ENCODE measurements at places on chromosomes 11 and 22. TPM values are rescaled to one million over a fixed set of nuclear protein-coding genes. Genes with fewer than 3 reads are reported as not detected.

The C11orf86 gene
- total RNA-seq, result not detected

The PARVG gene
- total RNA-seq, result 158 TPM

The UCP2 gene
- 344 TPM for total RNA-seq

The BLID gene
- not detected for total RNA-seq

The UPK3A gene
- total RNA-seq, result not detected

The DEPDC7 gene
- 1.6 TPM for total RNA-seq

The HEPHL1 gene
- not detected for total RNA-seq

The TESMIN gene
- total RNA-seq, result 7.8 TPM

- H3K27me3 ChIP-seq, result peaks cover 8% of the 10 kb centered on the region
- H3K4me1 ChIP-seq, result no peaks in the 10 kb centered on the region
- H3K27ac ChIP-seq, result no peak overlapping the region
Observed at GRCh38 chr11:86167499-86168164, 76.9 kb upstream of the EED start.

- no peak overlapping the region for H3K4me3 ChIP-seq
- H3K27ac ChIP-seq, result peak overlapping the region; percentile 97
- H3K27me3 ChIP-seq, result no peaks in the 10 kb centered on the region
- H3K36me3 ChIP-seq, result peaks cover 27% of the 10 kb centered on the region
- peaks cover 67% of the 10 kb centered on the region for H3K4me1 ChIP-seq
- no peak for DNase-seq
Observed at GRCh38 chr22:25748704-25749103, 6.7 kb downstream of the MYO18B start.

DNA sequence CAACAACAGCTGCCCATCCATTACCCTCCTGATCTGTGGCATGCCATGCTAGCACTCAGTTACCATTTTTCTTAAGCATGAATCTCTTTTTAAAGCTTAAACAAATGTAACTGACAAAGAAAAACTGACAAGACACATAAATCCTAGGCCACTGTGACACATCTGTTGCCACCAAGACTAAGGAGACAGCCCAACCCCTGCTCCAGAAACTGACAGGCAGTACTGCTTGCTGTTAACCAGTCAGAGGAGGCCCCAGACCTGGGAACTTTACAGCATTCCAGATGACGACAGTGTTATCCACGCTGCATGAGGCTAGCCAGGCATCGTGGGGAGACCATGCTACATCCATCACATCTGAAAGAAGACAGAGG lies 33.8 kb downstream of the HIRA start:
- H3K27ac ChIP-seq, result no peak overlapping the region
- no peaks in the 10 kb centered on the region for H3K27me3 ChIP-seq
- H3K36me3 ChIP-seq, result peaks cover 43% of the 10 kb centered on the region
- no peak for DNase-seq
- no peak overlapping the region for H3K4me3 ChIP-seq
- H3K4me1 ChIP-seq, result peaks cover 6% of the 10 kb centered on the region

DNA sequence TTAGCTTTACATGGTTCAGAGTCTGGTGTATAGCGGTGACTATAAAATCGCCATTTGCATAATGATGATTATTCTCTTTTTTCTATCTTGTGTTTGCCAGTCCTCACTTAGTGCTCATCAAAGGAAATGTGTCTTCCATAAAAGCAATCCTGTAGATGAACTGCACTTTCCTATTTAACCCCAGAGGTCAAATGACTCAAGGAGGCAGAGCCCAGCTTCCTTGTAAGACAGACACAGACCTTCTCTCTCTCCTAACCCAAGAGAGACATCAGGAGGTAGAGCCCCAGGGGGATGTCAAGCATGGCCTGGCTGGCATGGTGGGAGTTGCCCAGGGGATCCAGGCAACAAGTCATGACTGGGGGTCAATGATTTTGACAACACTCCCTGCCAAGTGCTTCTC lies 46.9 kb upstream of the CRTAM start:
- no peaks in the 10 kb centered on the region for H3K27me3 ChIP-seq
- peaks cover 1% of the 10 kb centered on the region for H3K36me3 ChIP-seq
- no peak for DNase-seq
- no peak overlapping the region for H3K27ac ChIP-seq
- no peak overlapping the region for H3K4me3 ChIP-seq

DNA sequence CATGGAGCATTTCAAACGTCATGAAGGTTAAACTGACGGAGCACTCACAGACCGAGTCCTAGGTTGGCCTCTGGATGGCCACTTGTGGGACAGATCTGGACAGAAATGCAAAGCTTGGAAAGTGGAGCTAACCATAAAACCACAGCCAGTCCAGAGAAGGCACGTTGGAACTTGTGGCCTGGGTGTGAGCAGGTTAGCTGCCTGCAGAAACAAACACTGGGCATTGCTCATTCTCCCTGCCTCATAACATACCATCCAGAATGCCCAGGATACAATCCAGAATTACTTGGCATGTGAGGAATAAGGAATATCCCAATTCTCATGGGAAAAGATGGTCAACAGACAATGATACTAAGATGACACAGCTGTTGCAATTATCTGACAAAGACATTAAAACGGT lies 1005.0 kb downstream of the TBC1D22A start:
- H3K4me3 ChIP-seq, result no peak overlapping the region
- DNase-seq, result no peak
- no peak overlapping the region for H3K27ac ChIP-seq
- H3K27me3 ChIP-seq, result no peaks in the 10 kb centered on the region
- no peaks in the 10 kb centered on the region for H3K36me3 ChIP-seq

DNA sequence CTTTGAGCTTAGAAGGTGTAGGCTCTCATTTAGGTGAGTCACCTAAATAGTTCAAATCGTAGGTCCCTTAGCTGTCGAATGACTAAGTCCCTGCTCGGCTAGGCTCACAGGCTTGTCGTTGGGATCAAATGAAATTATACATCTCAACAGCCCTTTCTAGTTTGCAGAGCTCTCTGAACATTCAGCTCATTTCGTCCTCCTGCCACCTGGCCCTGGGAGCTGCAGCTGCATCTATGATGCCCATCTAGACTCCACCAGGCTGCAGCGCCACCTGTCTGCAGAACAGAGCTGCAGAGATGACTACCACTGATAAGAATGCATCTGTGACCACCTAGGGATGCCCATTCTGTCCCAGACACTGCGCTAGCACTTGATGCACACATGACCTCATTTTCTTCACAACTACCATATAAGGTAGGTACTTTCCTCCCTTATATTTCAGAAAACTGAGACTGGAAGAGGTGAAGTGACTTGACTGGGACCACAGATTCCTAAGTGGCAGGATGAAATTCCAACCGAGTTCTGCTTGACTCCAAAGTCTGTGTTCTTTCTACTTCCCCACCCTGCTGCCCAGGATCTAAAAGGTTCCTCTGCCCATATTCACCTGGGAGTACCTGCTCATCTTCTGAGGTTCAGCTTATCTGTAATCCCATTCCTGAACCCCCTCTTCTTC lies 141.1 kb upstream of the NARS2 start:
- H3K27me3 ChIP-seq, result peaks cover 14% of the 10 kb centered on the region
- no peaks in the 10 kb centered on the region for H3K4me1 ChIP-seq
- DNase-seq, result peak; percentile 45
- H3K36me3 ChIP-seq, result no peaks in the 10 kb centered on the region
- H3K4me3 ChIP-seq, result no peak overlapping the region
- no peak overlapping the region for H3K27ac ChIP-seq

DNA sequence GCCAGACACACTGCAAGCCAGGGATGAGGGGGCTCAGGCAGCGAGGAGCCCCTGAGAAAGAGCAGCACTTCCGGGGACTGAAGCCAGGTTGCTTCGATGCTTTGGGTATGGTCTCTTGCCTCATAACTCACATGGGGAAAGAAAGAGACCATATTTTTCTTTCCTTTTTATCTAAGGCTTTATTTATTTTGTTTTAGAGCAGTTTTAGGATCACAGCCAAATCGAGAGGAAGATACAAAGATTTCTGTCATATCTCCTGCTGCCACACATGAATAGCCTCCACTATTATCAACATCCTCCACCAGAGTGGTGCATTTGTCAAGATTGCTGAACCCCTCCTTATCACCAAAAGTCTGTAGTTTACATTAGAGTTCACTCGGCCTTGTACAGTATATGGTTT lies 24.3 kb upstream of the ADSL start:
- peak overlapping the region; percentile 99 for H3K27ac ChIP-seq
- H3K4me3 ChIP-seq, result no peak overlapping the region
- H3K27me3 ChIP-seq, result no peaks in the 10 kb centered on the region
- peaks cover 80% of the 10 kb centered on the region for H3K36me3 ChIP-seq

DNA sequence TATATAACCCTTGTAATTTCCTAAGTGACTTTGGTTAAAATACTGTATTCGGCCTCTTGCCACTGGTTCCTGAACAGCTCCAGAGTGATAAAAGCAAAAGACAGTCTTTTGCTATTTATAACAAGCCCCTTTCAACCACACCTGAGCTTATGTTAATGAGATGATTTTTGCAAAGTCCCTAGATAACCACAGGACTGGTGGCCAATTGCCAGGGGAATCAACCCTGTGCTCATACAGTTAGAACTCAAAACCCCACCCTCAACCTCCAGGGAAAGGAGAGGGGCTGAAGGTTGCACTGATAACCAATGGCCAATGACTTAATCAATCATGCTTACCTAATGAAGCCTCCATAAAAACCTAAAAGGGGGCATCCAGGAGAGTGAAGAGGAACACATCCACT lies 77.9 kb downstream of the SIK3 start:
- no peak overlapping the region for H3K4me3 ChIP-seq
- DNase-seq, result no peak
- H3K4me1 ChIP-seq, result peaks cover 54% of the 10 kb centered on the region
- peaks cover 5% of the 10 kb centered on the region for H3K36me3 ChIP-seq

GRCh38 chr11:3099178-3099577 lies 42.0 kb upstream of the CARS1 start:
- H3K27ac ChIP-seq, result no peak overlapping the region
- H3K4me3 ChIP-seq, result no peak overlapping the region
- DNase-seq, result no peak
- H3K36me3 ChIP-seq, result no peaks in the 10 kb centered on the region
- H3K4me1 ChIP-seq, result peaks cover 21% of the 10 kb centered on the region
- no peaks in the 10 kb centered on the region for H3K27me3 ChIP-seq

DNA sequence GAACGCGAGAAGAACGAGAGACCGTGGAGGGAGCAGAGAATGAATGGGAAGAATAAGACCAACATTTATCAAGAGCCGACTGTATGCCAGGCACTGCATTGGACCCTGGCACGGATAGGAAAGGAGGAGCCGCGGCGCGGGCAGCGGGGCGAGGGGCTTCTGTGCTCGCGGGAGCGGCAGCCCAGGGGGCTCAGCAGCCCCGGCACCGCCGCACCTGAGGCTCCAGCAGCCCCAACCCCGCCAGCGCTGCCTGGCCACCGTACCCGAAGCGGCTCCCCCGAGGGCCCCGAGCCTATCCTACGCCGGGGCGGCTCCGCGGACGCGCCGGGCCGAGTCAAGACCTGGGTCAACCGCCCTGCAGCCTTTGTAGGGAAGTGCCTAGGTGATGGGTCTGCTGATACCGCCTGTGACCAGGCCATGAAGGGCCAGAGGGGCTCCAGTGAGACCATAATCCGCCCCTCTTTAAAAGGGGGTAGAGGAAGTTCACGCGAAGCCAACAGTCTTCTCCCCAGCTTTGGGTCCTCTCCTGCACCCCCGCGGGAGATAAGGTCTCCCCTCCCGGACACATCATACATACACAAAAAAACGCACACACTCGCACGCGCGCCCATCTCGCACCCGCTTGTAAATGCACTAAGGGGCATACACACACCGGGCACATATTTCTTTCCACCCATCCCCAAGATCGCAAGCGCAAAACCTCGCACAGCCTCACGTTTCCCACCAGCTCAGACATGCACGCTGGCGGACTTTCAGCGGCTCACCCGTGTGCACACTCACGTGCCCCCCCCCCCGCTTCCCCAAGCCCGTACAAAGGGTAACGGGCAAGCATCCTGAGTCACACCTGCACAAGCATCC lies 935 bp upstream of the RTN4RL2 start:
- no peak overlapping the region for H3K27ac ChIP-seq
- peaks cover 52% of the 10 kb centered on the region for H3K27me3 ChIP-seq
- H3K4me1 ChIP-seq, result peaks cover 33% of the 10 kb centered on the region
- no peaks in the 10 kb centered on the region for H3K36me3 ChIP-seq
- H3K4me3 ChIP-seq, result peak overlapping the region; percentile 61

DNA sequence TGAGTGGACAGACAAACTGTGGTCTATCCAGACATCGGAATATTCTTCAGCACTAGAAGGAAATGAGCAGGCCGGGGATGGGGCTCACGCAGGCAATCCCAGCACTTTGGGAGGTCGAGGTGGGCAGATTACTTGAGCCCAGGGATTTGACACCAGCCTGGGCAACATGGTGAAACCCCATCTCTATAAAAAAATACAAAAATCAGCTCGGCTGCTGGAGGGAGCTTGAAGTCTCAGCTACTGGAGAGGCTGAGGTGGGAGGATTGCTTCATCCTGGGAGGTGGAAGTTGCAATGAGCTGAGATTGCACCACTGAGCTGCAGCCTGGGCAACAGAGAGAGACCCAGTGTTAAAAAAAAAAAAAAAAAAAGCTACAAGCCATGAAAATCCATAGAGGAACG lies 8.0 kb upstream of the CTSD start:
- peaks cover 2% of the 10 kb centered on the region for H3K27me3 ChIP-seq
- DNase-seq, result no peak
- H3K4me1 ChIP-seq, result peaks cover 33% of the 10 kb centered on the region
- H3K36me3 ChIP-seq, result no peaks in the 10 kb centered on the region

GRCh38 chr22:40409613-40410113 lies 39.3 kb downstream of the SGSM3 start:
- no peaks in the 10 kb centered on the region for H3K27me3 ChIP-seq
- no peak for DNase-seq
- H3K4me1 ChIP-seq, result peaks cover 6% of the 10 kb centered on the region
- peak overlapping the region; percentile 54 for H3K27ac ChIP-seq
- peaks cover 28% of the 10 kb centered on the region for H3K36me3 ChIP-seq
- H3K4me3 ChIP-seq, result no peak overlapping the region

DNA sequence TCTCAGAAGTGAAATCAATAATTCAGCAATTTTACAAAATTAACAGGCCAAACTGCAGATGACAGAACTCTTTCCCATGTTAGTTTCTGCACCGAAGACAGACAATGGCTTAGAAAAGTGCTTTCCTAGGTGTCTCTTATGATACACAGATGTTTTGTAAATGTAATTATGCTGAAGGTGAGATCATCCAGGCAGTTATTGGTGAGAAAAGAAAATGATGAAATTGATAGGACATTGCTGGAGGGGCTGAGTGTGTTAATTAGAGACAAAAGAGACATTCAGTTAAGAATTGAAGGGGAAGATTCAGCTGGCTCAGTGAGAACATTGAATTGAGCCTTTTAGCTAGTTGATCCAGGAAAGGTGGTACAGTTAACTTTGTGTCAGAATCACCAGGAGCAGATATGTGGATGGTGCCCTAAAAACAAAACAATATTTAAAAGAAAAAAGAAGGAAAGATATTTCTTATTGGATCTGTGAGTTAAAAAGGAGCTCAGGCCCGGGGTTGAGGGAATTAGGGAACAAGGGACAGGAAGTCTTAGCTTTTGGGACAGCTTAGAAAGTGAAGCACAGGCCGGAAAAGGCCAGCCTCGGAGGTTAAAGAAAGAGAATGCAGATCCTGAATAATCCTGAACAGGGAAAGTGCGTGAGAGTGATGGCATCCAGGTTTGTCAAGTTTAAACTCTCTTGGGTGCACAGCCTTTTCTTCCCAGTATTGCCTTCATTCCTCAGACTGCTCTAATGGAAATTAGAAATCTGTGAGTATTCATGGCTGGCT lies 16.9 kb downstream of the ARHGAP42 start:
- no peaks in the 10 kb centered on the region for H3K36me3 ChIP-seq
- no peaks in the 10 kb centered on the region for H3K4me1 ChIP-seq
- no peak for DNase-seq
- H3K27ac ChIP-seq, result no peak overlapping the region
- H3K4me3 ChIP-seq, result no peak overlapping the region

- H3K36me3 ChIP-seq, result no peaks in the 10 kb centered on the region
- DNase-seq, result peak; percentile 7
- no peaks in the 10 kb centered on the region for H3K27me3 ChIP-seq
- H3K4me1 ChIP-seq, result no peaks in the 10 kb centered on the region
Observed at GRCh38 chr11:120835601-120836228, 188.2 kb upstream of the TBCEL start.

- H3K36me3 ChIP-seq, result peaks cover 2% of the 10 kb centered on the region
- peaks cover 22% of the 10 kb centered on the region for H3K4me1 ChIP-seq
- H3K4me3 ChIP-seq, result no peak overlapping the region
- DNase-seq, result no peak
Observed at GRCh38 chr11:83025267-83025704, 46.4 kb downstream of the RAB30 start.
